ENCODE measurements at places on chromosomes 1 and 21.

GRCh38 chr1:150753416-150753815 is 12.2 kb downstream of the CTSS start:
- peaks cover 63% of the 10 kb centered on the region for H3K36me3 ChIP-seq
- H3K27me3 ChIP-seq: no peaks in the 10 kb centered on the region
- H3K4me1 ChIP-seq: no peaks in the 10 kb centered on the region
- H3K4me3 ChIP-seq: no peak overlapping the region
- no peak overlapping the region for H3K27ac ChIP-seq

- no peak for DNase-seq
- no peaks in the 10 kb centered on the region for H3K27me3 ChIP-seq
- peaks cover 16% of the 10 kb centered on the region for H3K4me1 ChIP-seq
- no peak overlapping the region for H3K4me3 ChIP-seq
- no peak overlapping the region for H3K27ac ChIP-seq
Measured at GRCh38 chr1:116572771-116573430, 2.1 kb upstream of the CD58 start.

- no peak overlapping the region for H3K27ac ChIP-seq
- DNase-seq: no peak
- H3K27me3 ChIP-seq: no peaks in the 10 kb centered on the region
- H3K36me3 ChIP-seq: no peaks in the 10 kb centered on the region
Measured at GRCh38 chr1:60906039-60906438, 176.3 kb upstream of the NFIA start.

DNA sequence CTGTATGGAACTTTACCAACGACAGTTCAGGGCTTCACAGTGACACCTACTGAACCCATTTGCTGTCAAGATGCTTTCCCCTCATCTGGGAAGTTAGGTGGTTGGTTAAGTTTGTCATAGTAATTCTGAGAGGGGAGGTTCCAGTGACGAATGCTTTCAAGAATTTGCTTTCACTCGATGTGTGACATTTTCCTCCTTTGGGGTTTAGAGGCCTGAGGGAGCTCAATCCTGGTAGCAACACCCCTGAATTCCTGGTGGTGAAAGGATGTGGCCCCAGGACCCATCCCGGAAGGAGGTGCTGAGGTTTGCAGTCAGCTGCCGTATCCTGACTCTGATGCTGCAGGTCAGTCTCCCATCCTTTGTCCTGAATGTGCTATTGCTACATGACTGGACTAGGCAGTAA is 2.8 kb downstream of the PIGV start:
- H3K36me3 ChIP-seq: peaks cover 14% of the 10 kb centered on the region
- H3K27ac ChIP-seq: no peak overlapping the region
- H3K27me3 ChIP-seq: no peaks in the 10 kb centered on the region
- no peak overlapping the region for H3K4me3 ChIP-seq
